ENCODE measurements at places on chromosomes 13 and 19.

GRCh38 chr19:30671622-30672051 lies 299.5 kb downstream of the ZNF536 start:
- DNase-seq, result no peak

DNA sequence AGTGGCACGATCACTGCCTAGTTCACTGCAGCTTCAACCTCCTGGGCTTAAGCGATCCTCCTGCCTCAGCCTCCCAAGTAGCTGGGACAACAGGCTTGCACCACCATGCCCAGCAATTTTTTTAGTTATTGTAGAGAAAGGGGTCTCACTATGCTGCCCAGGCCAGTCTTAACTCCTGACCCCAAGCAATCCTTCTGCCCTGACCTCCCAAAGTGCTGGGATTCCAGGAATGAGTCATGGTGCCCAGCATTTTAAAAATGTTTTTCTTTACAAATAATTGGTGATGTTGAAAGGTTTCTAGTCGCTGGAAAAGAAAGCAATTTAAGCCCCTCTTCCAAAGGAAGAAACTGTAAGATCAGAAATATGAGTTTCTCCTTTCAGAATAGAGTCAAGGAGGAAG lies 19.4 kb downstream of the DYRK1B start:
- no peak for DNase-seq

DNA sequence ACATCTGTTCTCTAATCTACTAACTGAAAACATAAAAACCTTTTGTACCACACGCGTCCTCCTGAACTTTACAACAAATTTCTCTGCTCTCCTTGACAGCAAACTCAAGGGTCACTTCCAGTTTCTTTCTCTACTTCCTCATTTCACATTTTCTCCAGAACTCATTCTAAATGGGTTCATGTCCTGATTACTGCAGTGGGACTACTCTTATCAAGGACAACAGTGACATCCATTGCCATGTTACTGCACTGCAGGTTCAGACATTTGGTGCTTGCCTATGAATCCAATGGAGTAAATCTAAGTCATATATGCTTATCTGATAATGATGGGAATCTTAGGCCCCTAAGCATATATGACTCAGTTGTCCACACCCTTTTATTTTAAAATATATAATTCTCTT lies 35.3 kb downstream of the FPR3 start:
- no peak for DNase-seq

GRCh38 chr13:78402708-78403400 lies 200.5 kb downstream of the POU4F1 start:
- DNase-seq, result no peak

DNA sequence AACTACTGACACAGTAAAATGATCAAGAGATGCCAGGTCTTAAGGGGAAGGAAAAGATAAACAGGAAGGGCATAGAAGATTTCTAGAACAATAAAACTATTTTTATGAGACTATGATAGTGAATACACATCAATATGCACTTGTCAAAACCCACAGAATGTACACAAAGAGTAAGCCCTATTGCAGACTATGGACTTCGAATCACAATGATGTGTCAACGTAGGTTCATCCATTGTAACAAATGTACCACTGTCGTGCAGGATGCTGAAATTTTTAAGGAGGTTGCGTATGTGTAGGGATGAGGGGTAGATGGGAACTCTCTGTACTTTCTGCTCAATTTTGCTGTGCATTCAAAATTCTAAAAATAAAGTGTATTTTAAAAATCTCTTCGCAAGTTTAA lies 171.9 kb downstream of the KLF12 start:
- DNase-seq, result no peak

GRCh38 chr13:78659450-78659730 lies 435 bp upstream of the OBI1 start:
- no peak for DNase-seq

- DNase-seq, result no peak
Measured at GRCh38 chr13:39835253-39835652, 179.8 kb downstream of the COG6 start.

GRCh38 chr13:65188721-65189120 lies 2041.4 kb downstream of the PCDH9 start:
- no peak for DNase-seq

- DNase-seq, result no peak
Measured at GRCh38 chr19:39070888-39071287, 13.3 kb upstream of the ACP7 start.

DNA sequence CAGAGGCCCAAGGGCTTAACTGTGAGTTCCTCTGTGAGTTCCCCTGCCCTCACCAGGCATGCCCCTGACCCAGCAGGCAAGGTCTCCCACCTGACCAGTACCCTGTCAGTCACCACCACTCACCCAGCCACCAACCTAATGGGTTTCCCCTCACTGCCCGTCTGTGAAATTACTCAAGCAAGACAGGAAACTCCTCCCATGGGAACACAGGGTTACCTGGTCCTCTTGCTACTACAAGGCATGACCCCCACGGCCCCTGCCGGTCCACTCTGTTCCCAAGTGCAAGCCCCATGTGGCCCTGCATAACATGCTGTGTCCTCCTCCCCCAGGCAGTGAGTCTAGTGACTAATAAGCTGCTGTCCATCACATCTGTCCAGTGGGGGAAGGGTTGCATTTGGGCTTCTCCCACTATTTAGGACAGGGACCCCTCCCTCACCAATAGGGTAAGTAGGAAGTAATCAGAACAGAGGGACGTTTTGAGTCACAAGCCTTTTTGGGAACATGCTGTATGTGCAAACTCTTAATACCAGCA lies 8.0 kb upstream of the DHRS12 start:
- DNase-seq, result no peak

- no peak for DNase-seq
Measured at GRCh38 chr13:63460462-63461090, 2044.9 kb upstream of the PCDH20 start.

GRCh38 chr19:16373532-16373931 lies 48.9 kb downstream of the KLF2 start:
- DNase-seq, result no peak

GRCh38 chr19:56899943-56900342 lies 59.4 kb upstream of the PEG3 start:
- no peak for DNase-seq

GRCh38 chr13:95480131-95480545 lies 72.4 kb upstream of the CLDN10 start:
- DNase-seq, result no peak

DNA sequence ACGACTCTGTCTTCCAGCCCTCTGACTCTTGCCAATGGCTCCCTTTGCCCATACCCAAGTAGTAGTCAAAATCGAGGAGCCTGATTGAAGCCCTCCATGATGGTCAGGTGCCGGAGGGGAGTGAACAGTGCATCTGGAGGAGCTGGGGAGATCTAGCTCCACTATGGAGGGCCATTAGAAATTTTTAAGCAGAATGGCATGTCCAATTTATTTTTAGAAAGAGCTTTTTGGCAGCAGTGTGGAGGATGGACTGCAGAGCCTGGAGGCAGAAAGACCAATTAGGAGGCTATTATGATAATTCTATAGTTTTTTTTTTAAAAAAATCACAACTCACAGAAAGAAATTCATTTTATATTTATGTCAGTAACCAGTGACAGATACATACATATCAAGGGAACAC lies 92.7 kb upstream of the SLC7A1 start:
- DNase-seq, result no peak

DNA sequence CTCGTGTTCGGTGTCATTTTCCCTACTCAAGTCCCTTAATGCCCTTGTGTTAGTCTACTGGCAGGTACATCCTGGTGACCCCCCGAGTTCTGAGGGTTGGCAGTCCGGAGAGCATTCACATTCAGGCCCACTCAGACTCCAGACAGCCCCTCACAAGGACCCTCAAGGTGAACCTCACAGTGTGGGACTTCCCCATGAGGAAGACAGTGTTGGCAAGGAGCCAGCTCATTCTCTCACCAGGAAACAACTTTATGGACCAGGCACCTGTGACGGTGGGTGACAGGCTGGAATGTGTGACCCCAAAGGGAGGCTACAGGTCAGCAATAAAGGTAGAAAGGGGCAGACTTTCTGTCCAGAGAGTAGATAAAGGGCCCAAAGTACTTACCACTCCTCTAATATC lies 24.5 kb downstream of the RDH8 start:
- DNase-seq, result no peak

- DNase-seq, result peak; percentile 65
Measured at GRCh38 chr19:43934985-43935708, at the start of gene ZNF45. TSS of gene ZNF45 (minus strand) at chr19:43935282. CDS start at chr19:43922185, 13,097 bp downstream.

- no peak for DNase-seq
Measured at GRCh38 chr13:81326913-81327312, 986.0 kb upstream of the SPRY2 start.

DNA sequence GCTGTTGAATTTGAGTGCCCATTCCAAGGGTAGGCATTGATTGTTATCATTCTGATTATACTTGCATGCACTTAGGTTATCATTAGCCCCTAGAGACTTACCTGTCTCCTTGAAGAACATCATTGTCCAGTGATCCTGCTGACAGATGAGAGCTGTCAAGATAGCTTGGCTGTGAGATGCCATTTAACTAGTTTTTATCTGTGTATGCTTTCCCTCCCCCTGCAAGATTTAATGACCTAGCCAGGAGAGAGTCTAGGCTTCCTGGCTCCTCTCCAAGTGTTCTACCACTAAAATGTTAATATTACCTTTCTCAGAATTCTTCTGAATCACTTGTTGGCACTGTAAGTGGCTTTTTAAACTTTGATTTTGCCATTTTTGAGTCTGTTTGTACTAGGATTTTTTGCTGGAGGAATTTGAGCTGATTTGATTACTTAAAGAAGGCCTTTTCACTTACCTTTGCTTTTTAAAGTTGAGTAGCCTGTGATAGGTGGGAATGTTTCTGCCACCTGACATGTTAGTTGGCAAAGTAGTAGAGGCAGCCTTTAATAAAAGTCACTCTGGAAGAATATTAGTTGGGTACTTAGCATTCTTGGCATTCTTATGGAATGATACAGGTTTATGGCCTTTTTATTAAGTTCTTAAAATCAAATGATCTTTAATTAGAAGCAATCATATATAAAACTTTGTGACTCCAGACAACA lies 41.1 kb downstream of the ARHGAP35 start:
- no peak for DNase-seq

DNA sequence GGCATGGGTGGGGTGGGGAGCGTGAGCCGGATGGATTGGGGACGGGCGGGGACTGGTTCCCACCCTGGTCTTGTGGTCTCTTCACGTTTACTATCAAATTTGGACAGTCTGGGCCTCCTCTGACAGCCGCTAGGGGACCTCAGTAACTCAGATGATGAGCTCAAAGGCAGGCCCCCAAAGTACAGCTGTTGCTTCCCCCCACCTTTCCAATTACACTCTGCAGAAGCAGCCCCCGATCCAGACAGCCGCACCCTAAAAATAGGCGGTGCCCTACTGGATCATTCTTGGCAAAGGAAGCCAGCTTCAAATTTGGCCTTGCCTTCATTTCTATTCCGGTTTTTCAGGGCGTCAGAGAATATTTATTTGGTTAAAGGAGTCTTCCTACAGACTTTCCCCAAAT lies 1.9 kb upstream of the FOXO1 start:
- DNase-seq, result no peak

- DNase-seq, result no peak
Measured at GRCh38 chr19:40588110-40588854, 11.6 kb downstream of the SHKBP1 start.

- no peak for DNase-seq
Measured at GRCh38 chr13:26442541-26442940, 114.9 kb upstream of the WASF3 start.

- no peak for DNase-seq
Measured at GRCh38 chr19:6717036-6717435, 3.4 kb downstream of the C3 start.

DNA sequence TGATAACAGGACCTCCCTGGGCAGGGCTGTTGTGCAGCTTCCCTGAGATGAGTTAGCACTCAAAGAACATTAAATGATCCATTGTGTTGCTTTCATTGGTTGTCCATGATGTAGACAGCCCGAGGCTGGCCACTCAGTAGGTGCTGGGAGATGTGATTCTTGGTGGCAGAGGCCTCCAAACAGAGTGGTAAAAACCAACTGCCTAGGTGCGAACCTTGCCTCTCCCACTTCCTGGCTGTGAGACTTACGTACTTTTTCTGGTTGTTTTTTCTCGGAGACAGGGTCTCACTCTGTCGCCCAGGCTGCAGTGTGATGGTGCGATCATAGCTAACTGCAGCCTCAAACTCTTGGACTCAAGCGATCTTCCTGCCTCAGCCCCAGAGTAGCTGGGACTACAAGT lies 6.2 kb downstream of the SARS2 start:
- DNase-seq, result no peak

GRCh38 chr13:32262165-32262564 lies 53.0 kb downstream of the ZAR1L start:
- no peak for DNase-seq

- no peak for DNase-seq
Measured at GRCh38 chr13:92377396-92377795, 849.2 kb upstream of the GPC6 start.

- no peak for DNase-seq
Measured at GRCh38 chr19:43300876-43301765, 31.8 kb upstream of the PSG9 start.

- DNase-seq, result no peak
Measured at GRCh38 chr13:20843166-20843565, 59.4 kb downstream of the XPO4 start.

- DNase-seq, result no peak
Measured at GRCh38 chr13:35127466-35127865, 185.4 kb downstream of the NBEA start.

DNA sequence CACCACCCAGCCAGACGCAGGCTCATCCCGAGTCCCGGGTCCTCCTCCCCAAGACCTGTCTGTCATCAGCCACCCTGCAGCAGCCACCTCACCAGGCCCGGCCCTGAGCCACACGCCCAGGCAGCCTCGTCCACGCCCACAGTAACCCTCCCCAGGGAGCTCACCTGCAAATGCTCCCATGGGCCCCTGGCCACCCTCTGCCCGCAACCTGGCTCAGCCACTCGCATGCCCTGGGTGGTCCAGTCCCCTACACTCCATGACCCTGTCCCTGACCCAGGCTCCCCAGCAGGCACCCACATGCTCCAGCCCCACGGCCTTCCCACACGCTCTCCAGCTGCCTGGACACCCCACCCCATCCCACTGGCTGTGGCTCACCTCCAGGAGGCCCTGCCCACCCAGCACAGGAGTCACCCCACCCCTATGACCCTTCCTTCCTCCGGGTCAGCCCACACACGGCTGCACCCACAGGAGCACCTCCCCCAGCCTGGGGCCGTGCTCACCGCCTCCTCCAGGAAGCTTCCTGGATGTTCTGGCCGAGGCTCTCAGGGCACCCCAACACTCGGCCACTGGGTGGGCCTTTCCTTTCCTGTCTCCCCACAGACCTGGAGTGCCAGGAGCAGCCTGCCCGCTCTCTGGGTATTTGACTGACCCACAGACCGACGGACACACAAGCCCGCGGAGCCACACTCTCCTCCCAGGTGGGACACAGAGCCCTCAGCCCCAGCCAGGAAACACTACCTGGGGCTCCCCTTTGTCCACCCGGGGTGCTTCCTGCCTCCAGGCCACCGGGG lies 3.6 kb downstream of the TMEM259 start:
- no peak for DNase-seq

- DNase-seq, result no peak
Measured at GRCh38 chr13:95250961-95251360, 50.3 kb downstream of the ABCC4 start.
